ENCODE measurements at places on chromosomes 7 and 10.

GRCh38 chr10:110138197-110138812 lies 69.1 kb upstream of the MXI1 start:
- DNase-seq: no peak

DNA sequence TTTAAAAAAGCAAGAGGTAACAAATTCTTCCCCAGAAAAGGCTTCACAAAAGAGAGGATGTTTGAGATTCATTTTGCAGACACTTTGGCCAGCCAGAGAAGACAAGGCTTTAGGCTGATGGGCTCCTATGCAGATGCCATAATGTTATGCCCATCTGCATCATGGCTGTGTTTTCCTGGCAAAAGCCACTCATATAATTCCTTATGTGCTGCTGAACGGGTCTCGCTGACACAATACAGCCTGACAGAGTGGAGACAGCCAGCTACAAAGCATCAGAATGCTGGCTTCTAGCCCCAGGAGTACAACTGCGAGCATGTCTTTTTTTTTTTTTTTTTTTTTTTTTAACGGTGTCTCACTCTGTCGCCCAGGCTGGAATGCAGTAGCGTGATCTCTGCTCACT lies 1157.4 kb upstream of the AUTS2 start:
- no peak for DNase-seq

DNA sequence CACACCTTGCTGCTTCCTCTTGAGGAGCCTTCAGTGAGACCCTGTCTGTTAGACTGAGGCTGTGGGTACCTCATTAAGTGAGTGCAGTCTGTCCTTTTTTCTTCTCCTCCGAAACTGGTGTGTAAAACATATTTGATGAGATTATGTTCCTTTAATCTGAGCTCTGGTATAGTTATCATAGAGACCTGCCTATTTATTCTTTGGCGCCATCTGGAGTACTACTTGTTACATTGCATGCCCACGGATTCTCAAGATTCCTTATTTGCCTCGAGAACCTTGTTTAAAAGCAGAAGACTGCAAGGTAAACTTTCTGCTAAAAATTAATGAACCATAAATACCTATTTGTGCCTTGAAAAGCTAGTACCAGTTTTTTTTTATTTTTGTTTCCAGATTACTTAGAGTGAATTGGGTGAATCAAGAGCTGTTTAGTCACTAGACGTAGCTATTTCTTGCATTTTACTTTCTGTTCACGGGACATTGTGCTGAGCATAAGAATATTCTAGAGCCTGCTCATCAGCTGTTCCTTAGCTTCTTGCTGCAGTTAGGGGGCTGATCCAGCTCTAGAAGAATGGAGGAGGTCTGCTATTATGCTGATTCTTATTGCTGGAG lies 16.9 kb upstream of the STMP1 start:
- no peak for DNase-seq

DNA sequence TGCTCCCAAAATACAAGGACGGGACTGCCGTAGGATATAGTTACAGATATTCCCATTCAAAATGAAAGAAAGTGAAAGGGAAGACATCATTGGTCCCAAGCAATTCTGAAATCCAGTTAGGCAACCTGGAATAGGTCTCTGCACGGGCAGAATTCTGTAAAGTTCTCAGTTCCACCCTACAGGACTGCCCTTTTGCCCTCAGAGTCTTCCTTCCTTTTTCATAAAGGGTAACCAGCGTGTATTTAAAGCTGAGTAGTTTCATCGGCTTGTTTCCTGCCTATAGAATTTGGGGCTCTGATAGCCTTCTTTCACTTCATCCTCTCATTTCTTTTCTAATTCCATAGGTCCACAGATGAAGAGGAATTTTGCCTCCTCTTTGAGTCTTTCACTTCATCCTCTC lies 20.0 kb downstream of the COPG2 start:
- DNase-seq: no peak

DNA sequence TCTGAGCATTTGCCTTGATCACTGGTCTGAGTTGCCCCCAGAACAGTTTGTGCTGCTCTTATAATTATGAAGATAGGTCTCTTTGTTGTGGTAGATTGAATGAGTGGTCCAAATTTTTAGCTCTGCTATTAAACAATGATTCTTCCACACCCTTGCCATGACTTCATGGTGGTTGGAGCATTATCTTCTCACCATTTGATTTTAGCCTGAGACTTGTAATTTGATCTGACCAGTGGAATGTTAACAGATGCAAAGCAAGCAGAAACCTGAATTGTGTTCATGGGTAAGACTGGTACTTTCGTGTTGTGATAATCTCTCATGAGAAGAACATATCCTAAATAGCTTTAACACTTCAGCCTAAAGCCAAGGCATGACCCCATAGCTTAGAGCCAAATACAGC lies 139.1 kb downstream of the TFPI2 start:
- DNase-seq: no peak

DNA sequence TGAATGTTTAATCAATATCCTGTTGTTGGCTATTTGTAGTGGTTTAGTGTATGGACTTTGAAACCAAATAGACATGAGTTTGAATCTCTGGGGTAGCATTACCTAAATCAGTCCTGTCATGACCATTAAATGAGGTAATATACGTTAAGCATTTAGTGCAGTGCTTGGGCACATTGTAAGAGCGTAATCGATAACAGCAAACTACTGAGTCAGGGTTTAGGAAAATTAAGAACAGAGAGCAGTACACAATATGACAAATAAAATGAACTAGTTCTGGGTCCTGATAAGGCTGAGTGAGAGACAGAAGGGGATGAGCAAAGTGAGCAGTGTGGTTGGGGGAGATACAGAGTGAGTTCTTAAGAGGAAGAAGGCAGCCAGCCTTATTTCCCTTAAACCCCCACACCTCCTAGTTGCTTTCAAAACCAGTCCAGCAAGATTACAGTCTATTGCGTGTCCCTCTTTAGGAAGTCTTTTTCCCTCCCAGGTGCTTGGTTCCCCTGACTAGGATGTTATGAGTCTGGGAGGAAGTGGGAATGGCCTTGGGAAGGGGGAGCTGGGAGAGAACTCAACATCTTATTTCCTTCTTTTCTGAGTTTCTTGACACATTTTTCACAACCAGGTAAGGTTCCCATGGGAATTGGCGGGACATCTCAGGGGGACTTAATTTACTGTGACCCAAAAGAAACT lies 171.0 kb downstream of the SND1 start:
- no peak for DNase-seq
